HFFc6 (cell line): ENCODE measurements at places on chromosomes 3 and 15. TPM values are rescaled to one million over a fixed set of nuclear protein-coding genes. Genes with fewer than 3 reads are reported as not detected.

The COL6A5 gene
- not detected in 2 replicates for total RNA-seq

The SELENOT gene
- total RNA-seq: 159 to 188 TPM (median 186 TPM) in 3 replicates

The LXN gene
- 12.4 to 17.8 TPM (median 14.9 TPM) in 3 replicates for total RNA-seq

- DNase-seq: peak; percentile 72
Observed at GRCh38 chr3:69182588-69183316, 60.4 kb upstream of the LMOD3 start.

GRCh38 chr3:152797751-152798432, 37.0 kb upstream of the P2RY1 start:
- DNase-seq: no peak
